ENCODE measurements at places on chromosomes 11 and 22.

GRCh38 chr11:110128161-110128560, 35.0 kb downstream of the ZC3H12C start:
- no peak for DNase-seq

DNA sequence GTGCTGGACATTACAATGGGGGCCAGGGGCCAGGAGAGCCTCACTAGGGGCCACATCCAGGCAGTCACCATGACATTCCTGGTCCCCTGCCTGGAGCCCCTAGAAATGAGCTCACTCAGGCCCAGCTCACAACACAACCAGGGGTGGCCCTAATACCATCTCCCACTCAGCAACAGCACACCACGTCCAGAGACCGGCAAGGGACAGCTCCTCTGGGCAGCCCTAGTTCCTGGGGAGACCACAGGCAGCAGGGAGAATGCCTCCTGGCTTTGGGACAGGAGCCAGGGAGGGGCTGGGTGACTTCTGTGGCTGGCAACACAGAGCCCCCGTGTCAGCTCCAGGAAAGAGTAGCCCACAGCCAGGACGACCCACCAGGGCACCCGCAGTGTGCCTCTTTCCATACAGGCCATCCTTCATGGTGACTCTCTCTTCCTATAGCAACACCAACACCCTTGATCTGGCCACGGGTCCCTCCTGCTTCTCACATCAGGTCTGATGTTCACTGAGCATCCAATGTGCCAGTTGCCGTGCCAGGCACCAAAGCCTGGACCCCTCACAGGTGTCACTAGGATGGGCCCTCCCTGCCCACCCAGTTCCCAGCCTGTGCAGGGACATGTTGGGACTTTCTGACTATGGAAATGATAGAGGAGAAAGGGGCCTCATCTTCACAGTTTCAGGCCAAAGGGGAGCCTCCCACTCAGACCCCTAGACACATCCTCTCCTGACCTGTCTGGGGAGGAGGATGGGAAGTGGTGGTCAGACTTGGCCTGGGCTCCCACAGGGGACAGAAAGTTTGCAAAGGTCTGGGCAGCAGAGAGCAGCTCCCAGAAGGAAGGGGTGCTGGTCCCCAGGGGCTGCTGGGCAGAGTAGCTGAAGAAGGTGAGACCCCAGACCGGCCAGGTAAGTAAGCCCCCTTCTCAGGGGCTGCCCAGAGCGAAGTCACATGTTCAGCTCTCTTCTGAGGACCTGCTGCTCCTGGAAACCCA, 43.2 kb downstream of the IGLL5 start:
- no peak for DNase-seq

DNA sequence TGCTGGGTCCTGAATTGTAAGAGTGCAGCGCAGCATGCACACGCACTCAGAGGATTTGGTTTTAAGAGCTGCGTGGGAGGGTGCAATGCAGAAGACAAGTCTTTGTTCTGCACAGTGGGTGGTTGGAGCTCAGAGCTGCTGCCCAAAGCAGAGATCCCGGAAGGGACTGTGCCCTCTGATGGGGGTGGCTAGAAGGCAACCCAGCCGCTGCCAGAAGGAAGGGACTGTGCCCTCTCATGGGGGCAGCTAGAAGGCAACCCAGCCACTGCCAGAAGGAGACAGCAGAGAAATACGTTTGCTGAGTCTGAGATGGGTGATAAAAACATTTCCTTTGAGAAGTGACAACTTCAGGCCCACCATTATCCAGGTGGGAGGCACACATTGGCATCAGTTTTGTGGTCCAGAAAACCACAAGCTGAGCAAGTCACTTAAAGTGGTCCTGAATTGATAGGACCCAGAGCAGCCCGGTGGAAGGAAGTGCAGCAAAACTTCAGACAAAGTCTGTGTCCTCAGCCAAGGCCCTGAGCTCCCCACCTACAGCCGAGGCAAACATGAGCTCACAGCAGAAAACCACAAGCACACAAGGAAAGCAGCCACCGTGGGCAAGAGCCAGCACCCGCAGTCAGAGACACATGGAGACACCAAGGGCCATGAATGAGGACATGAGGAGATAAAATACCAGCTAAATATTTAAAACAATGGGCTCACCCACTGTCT, 4.3 kb downstream of the KRTAP5-6 start:
- DNase-seq = no peak

- DNase-seq = no peak
These were observed 218.1 kb downstream of the CEP164 start for GRCh38 chr11:117545706-117546105.

DNA sequence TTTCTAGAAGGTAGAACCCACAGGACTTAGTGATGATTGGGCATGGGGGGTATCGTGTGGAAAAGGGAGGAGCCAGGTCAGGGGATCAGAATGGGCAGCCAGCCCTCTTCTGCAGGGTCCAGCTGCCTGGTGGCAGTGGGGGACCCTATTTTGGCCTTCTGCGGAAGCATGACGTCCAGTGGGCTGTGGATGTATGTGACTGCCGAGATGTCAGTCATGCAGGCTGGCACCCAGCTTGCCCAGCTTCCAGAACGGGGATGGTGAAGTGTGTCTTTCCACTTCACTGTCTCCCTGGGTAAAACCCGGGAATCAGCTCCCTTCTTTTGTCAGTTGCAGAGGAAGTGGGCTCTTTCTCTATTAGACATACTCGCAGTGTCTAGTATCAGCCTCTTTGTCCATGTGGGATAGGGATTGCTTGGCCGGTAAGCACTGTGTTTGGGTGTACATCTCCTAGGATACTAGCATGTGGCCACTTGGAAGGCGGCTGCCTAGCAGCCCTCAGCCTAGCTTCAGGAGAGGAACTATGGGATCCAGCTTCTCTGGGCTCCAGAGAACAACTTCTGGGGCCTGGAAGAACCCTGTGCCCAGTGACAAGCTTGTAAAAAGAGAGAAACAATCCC, 51.4 kb downstream of the GRIK4 start:
- no peak for DNase-seq

- DNase-seq = no peak
These were observed 22.8 kb downstream of the TEAD1 start for GRCh38 chr11:12696911-12697581.

GRCh38 chr11:117932426-117932825, 3.2 kb upstream of the TMPRSS13 start:
- DNase-seq = no peak

DNA sequence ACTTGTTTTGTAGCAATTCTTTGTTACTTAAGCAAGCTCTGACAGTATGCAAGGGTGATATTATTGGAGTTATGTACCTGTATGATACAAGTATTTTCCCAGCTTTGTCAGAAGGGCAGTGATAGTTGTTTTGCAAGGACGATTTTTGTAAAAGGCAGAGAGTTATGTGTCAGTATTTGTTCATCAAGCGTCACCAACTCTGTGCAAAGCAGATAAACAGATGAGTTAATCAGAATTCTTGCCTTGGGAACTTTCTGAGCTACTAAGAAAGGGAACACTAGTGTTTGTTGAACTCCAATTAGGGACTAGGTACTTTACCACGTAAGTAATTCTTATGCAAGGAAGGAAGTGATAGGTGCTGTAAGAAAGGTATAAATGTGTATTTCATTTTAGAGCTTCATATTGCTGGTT, 1.4 kb downstream of the USP47 start:
- DNase-seq = no peak

DNA sequence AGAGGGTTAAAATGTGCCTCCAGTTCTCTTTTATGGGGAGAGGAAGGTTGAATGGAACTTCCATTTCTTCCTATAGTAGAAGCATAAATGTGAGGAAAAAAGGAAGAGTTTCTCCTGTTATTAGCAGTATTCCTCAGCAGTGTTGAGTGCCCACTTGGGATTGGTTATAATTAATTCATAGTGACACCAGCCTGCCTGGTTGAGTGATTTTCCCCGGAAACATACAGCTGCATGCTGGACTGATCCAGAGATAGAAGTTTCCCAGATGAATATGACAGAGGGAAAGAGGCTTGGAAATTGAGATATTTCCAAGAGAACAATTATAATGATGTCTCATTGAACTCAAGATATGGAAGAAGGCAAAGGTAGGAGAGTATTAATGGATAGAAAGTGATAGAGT, 28.3 kb downstream of the RAB39A start:
- no peak for DNase-seq

DNA sequence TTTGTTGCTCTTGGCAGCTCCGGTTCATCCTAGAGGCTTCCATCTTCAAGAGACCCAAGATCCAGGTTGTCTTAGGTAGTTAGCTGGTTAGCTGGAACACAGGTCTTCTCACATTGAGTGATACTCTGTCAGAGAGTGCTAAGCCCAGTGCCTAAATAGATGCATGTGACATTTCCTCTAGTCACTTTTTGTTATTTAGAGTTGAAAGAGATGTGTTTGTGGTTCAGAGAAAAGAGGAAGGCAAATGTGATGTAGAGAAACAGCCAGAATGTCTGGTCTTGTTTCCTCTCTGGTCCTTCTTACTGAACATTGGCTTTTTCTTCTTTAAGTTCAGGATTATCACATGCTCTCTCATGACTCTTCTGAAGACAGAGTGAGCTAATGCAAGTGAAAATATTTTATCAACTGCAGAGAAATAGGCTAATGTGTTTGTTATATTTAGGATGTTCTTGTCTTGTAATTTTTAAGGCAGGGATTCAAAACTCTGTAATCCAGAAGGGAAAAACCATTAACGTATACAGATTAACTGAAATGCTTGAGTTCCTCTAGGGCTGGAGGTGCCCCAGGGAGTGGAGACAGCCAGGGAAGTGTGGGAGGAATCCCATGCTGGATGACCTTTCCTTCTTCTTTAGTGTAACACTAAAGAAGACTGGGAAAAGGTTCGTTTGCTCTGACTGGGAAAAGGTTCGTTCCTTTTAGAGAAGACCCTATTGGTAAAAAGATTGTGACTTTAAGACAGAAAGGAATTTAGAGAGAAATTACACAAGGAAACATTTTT, 75.4 kb downstream of the SWAP70 start:
- no peak for DNase-seq

DNA sequence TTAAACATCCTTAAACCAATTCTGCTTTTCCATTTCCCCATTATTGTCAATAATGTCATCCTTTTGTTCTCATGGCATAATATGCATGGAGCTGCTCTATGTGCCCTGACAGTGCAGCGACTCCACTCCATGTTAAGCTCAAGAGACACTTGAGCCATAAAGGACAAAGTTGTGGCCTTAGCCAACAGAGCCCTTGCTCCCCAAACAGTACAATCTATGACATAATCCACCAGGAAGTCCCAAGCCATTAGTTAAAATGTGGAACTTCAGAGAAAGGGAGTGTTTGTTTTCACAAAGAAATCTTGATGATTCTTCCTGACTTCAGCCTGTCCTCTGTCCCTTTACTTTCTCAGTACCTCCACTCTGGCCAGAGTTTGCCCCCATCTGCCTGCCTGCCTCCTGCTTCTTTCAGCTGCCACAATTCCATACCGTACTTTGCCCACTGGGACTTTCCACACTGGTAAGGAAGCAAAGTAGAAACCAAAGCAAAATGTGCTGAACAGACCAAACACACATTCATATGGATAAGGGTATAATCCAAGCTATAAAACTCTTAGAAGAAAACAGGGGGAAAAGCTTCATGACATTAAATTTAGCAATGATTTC, 46.3 kb upstream of the ZC3H12C start:
- no peak for DNase-seq

All from CD4-positive, alpha-beta T cell (primary cell).